ENCODE measurements at places on chromosomes 3 and 15. TPM values are rescaled to one million over a fixed set of nuclear protein-coding genes. Genes with fewer than 3 reads are reported as not detected.

DNA sequence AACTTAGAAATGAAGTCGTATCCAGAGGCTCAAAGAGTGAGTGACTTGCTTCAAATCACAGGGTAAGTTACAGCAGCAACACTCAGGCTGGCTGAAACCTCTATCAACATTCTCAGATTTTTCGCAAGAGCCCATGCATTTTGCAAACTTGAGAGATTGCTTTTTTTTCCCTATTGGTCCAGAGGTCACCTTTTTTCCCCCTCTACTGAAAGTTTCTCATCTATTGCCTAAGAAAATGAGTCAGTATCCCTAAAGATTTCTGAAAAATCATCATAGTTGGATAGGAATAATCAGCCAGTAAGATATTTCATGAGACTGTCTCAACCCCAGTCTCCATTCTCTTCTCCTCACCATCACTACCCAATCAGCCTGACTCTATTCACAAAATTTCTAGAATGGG lies 410.6 kb downstream of the FOXP1 start:
- no peak for DNase-seq

GRCh38 chr15:68360721-68361120 lies 71.2 kb downstream of the ITGA11 start:
- no peak for DNase-seq

GRCh38 chr3:79002465-79003372 lies 765.1 kb downstream of the ROBO1 start:
- no peak for DNase-seq

- no peak for DNase-seq
Measured at GRCh38 chr3:174538151-174538550, 321.0 kb upstream of the NAALADL2 start.

- no peak for DNase-seq
Measured at GRCh38 chr15:57640930-57641682, 49.4 kb downstream of the MYZAP start.

DNA sequence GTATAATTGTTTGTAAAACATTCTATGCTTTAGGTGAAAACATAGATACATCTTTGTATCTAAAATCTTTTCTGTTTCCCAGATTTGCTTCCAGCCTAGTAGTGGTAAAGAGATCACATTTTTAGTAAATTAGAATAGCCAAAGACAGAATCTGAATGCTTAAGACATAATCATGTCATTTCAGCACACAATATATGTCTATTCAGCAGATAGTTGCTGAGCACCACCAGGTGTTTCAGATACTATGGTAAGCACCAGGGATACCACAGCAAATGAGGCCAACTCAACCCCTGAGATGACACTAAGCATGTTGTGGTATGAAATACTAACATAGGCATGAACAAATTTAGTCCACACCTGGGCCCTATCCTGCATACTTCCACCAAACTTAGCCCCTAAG lies 195.2 kb upstream of the SOX14 start:
- DNase-seq: no peak

- DNase-seq: no peak
Measured at GRCh38 chr3:197950677-197951061, 679 bp downstream of the RPL35A start.

DNA sequence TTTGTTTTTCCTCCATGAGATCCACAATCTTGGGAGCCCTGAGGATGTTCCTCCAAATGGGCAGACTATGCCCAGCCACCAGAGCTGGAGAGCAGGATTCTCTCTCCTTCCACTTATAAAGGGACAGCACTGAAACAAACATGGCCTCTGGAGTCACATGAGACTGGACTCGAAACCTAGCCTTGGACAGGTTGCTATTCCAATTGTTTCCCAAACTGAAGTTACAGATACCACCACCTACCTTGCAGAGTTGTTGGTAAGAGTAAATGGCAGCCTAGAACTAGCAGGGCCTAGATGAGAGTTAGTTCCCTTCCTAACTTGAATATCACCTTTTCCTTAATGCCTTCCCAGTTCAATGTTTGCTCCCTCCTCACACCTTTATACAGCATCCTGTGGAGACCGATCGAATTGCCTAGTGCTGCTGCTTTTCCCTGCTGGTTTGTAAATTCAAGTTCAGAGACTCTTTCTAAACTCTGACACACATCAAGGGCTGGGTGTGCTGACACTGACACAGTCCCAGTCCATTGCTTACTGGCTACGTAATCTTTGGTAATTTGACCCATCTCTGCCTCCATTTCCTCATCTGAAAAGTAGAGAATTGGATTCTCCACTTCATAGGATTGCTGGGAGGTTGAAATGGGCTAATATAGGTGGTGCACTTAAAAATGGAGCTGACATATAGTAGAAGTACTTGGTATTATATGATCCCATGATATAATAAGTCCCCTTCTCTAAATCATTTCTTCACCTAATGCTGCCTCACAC lies 2.6 kb downstream of the IMP3 start:
- DNase-seq: no peak

DNA sequence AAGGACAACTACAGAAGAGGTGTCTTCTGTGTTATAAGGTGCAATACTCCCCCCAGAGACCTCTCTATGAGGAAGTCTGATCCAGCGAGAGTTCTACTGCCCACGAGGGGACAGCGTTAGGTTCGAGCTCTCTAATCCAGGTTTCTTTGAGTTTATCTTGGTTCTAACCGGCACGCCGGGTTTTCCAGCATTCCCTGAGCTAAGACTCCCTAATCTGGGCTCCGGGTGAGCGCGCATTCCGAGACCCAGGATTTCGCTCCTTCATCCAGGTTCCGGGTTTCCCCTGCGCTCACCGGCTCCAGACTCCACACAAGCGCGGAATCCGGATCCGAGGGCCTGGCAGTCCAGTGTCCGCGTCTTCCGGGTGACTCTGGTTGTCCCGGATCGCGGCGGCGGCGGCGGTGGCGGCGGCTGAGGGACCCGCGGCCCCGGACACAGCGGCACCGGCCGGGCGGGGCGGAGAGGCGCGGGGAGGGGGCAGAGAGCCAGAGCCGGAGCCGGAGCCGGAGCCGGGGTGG lies at the start of gene ZNF609:
Gene ZNF609 (plus strand): TSS at position 373 of the 518 bp plus-strand sequence. CDS start 38,842 bp downstream, outside the sequence.
- peak; percentile 81 for DNase-seq

Gene TUSC7
- not detected for total RNA-seq

Gene OCA2
- 14.8 TPM for total RNA-seq

Gene SEMA3B
- 53.6 TPM for total RNA-seq

Gene IQCF5
- not detected for total RNA-seq

Gene PLA2G4D
- total RNA-seq: not detected

Gene TSPAN3
- 256 TPM for total RNA-seq

All from thoracic aorta (tissue), 2 donors.